ENCODE measurements at places on chromosomes 7 and 10.

- DNase-seq: no peak
These were observed 141.6 kb downstream of the PRKAG2 start for GRCh38 chr7:151735186-151735850.

DNA sequence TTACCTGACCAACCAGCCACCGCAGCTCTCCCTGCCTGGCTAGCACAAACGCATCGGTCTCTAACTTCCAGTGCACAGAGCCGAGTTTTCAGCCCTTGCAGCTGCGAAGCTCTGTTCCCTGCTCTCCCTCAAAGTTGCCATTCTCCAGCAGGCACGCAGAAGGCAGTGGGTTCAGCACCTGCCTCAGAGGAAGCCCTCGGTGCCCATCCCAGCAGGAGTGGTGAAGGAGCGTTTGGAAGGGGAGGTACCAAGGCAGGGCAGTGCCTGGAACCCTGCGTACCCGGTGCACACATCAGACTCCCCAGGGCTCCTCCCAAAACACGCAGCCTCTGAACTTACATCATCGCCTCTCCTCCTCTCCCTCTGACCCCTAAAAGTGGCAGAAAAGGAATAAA, 1.7 kb upstream of the STK32C start:
- DNase-seq: no peak

DNA sequence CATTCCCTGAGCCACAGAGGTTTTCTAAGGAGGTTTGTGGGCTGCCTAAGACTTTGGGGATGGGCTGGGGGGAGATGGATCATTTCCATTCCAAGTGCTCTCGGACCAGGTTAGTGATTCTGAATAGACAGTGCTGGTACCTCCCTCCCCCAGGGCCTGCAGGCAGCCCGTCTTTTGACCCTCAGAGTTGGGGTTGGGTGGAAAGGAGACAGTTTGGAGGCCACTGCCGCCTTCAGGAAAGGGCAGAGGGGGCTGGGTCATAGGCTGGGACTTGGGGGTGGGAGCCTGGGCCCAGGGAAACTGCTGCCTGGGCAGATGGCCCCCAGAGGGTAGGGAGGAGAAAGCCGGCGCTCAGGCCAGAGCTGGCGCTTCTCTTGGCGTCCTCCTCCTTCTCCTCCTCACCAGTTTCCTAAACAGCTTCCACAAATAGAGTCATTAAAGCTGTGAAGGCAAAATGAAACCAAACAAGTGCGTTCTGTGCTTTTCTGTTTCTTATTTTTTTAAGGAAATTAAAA, 4.4 kb downstream of the UNC5B start:
- DNase-seq: no peak

- DNase-seq: no peak
These were observed 62.6 kb downstream of the RBM20 start for GRCh38 chr10:110706690-110707098.

DNA sequence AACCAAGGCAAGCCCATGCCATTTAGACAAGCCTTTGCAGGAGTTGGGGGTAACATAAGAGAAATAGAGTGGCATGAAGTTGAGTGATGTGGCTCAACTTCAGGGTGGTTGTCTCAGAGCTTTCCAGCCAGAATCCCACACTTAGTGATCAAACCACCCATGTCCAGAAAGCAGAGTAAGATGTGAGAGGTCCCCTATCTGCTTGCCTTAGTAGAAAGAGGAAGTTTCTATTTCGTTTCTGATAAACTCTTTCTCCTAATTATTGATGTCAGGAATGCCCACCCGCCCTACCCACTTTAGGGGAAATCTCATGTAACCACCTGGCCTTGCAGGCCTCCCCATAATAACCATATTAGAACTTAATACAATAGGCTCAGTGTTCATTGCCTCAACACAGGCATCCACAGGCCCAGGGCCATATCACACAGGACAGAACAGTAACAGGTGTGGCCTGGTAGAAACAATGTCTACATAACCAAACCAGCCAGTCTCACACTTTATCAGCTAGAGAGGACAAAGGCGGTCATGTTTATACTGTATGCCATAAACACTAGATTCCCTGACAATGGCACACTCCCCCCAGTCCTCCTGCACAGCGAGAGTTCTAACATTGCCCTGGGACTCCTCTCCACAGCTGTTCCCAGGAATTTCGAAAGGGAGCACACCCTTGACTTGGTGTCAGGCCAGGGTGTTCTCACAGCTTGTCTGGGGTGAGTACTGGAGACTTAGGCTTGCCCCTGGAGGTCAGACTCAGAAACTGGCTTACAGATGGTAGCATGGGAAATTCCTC, 364.4 kb downstream of the CXCL12 start:
- no peak for DNase-seq

DNA sequence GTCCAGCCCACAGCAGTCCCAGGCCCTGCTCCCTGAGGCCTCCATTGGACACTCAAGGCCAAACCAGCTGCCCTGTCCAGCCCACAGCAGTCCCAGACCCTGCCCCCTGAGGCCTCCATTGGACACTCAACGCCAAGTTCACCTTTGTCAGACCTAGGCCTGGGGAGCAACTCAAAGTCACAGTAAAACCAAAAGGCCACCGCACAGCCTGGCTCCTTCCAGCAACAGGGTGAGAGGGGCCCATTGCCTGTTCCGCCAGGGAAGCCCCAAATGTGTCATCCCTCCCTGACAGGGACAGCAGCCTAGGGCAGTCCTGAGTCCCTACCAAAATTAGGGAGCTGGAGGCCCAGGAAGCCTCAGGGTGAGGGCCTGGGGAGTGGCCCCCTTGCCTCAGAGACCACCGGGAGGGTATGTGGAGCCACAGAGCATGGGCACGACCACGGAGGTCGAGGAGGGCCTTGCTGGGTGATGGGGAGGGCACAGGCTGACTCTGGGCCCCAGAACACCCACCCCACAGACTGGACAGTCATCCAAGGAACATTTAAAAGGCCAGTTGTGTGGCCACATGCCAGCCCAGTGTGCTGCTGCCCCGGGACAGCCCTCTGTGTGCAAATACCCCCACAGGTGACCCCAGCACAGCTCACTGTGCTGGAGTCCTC, 66.5 kb upstream of the PPP2R2D start:
- no peak for DNase-seq

GRCh38 chr7:137418841-137419240, 75.3 kb upstream of the PTN start:
- no peak for DNase-seq

GRCh38 chr7:2985866-2986265, 57.8 kb downstream of the CARD11 start:
- DNase-seq: no peak

DNA sequence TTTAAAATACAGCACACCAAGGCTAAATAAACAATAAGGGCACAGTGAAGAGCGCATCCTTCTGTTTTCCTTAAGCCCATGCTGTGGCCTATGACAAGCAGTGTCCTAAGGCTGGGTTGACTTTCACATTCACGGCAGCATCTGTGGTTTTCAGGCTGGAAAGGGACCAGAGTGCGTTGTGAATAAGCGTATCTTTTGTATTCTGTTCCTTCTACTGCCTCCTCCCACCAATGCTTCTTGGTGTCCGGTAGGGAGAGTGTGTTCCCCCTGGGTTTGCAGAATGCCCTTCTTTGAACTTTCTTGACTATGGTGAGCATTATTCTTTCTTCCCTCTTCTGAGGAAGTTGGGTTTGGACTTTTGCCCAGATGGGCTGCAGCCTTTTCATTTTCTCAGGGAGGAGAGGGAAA, 73.6 kb downstream of the ABCA13 start:
- DNase-seq: no peak

DNA sequence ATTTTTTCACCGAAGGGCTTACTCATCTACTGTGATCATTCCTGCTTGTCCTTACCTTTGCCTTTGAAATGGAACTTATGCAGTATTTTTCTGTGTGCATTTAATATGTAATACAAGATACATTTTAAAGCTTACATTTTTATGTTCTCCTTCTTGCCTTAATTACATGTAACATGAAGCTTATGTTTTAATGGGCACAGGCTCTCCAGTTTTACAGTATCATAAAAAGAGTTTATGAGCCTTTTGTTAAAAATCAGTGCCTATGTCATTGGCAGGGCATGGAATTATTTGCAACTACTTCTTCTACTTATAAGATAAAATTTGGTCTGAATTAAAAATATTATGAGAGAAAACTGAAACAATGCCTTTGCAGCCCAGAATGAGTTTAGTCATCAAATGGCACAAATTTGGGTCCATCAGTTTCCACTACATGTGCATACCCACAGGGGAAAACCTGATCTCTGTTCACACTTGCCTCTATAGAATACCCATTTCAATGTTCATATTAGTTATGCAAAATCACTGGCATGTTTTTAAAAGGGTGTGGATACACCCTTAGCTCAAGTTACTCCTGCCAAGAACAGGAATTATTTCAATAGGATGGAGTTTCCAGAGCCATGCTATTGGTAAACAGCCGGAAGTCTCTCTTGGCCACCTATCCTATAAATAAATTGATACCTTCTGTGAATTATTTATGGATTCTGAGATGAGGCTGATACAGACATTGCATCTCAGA, 27.9 kb upstream of the WNT16 start:
- DNase-seq: no peak

DNA sequence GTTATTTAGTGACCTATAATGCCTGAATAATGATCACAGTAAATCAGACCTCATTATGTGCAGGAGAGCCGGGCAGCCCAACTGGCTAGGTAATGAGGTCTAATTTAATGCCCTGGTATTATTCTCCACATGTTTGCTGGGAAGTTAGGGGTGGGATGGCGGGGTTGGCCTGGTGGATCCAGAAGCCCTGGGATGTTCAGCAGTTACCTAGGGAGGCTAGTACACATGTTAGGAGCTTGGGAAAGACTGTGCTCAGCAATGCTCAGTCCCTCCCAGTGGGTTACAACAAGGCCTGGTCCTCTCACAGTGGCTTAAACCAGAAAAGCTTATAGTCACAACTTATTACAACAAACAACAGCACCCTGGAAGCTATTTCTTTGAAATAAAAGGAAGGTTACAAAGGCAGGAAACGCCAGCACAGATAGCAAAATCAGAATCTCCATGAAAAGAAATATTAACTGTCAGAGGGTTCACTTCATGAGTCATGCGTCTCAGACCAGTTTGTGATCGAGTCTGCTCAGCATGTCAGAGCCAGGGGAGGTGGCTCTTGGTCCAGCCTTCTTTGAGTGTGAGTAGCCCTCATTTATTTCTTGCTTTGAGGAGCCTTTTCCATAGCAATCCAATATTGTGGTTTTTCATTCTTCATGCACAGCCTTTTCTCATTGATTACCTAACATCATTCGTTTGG, 418.6 kb upstream of the NPVF start:
- DNase-seq: no peak
